ENCODE measurements at places on chromosomes 4 and X.

- no peak for DNase-seq
These were observed 20.9 kb downstream of the MPP1 start for GRCh38 chrX:154784149-154784995.

GRCh38 chrX:77505227-77505626 lies 58.0 kb downstream of the FGF16 start:
- DNase-seq: no peak

- no peak for DNase-seq
These were observed 89.9 kb upstream of the DHX15 start for GRCh38 chr4:24674279-24674678.

- no peak for DNase-seq
These were observed 43.3 kb upstream of the RASSF6 start for GRCh38 chr4:73663576-73663975.

DNA sequence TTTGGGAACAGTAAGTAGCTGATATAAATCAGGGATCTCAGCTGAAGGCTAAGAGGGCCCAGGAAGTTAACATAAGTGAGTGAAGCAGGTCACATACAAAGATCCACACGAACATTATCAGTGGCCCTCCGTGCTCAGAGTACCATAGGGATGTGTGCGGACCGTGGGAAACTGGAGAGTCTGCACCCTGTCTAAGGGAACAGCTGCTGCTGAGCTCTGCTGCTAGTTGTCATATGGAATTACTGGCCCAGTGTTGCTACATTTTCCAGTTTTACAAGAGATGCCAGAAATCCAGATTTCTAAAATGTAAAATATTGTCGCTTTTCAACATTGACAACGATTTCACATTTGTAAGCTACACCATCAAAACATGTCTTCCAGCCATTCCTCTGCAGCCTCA lies 90.5 kb downstream of the RTL5 start:
- no peak for DNase-seq

GRCh38 chr4:25865586-25865985 lies 2.8 kb upstream of the SEL1L3 start:
- DNase-seq: no peak

- DNase-seq: no peak
These were observed 47.5 kb downstream of the RAPGEF2 start for GRCh38 chr4:159150396-159150795.

- DNase-seq: no peak
These were observed 68.5 kb downstream of the GAB1 start for GRCh38 chr4:143405075-143405730.

DNA sequence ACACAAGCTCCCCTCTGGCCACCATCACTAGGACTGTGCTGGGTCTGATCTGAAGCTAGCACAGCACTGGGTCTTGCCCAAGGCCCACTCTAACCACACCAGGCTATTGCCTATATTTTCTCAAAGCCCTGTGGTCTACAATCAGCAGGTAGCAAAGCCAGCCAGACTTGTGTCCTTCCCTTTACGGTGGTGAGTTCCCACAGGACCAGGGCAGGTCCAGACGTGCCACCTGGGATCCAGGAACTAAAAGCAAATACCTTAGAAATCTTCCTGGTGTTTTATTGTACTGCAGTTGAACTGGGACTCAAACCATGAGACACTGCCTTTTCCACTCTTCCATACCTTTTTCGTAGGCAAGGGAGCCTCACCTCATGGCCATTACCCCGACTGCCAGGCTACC lies 9.0 kb upstream of the MAGEC2 start:
- DNase-seq: no peak
